ENCODE measurements at places on chromosomes 5 and 9. TPM values are rescaled to one million over a fixed set of nuclear protein-coding genes. Genes with fewer than 3 reads are reported as not detected.

The SYNPO gene
- total RNA-seq: 114 TPM

The PDLIM4 gene
- 7.7 TPM for total RNA-seq

The SOHLH1 gene
- not detected for total RNA-seq

The UNC13B gene
- total RNA-seq: 76.0 TPM

The ANKRD20A1 gene
- total RNA-seq: 1.0 TPM

The ZNF367 gene
- total RNA-seq: 10.1 TPM

The GFI1B gene
- 0.90 TPM for total RNA-seq

DNA sequence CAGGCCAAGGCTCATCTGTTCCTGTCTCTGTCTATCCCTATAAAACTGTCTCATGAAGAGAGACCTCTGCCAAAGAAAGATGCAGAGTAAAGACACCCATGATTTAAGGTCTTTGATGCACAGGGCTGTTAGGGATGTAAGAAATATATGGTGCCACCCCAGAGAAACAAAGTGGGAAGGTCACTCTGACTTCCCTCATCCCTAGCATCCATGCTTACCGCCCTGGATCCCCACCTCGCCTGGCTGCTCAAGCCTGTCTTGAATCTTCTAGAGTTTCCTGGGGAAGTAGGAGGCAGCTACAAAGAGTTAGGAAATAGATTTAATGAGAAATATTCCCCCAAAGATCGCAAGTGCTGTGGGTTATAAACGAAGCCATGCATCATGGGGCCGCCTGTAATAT is 349.2 kb downstream of the SLIT3 start:
- no peaks in the 10 kb centered on the region for H3K27me3 ChIP-seq
- H3K4me1 ChIP-seq: no peaks in the 10 kb centered on the region
- H3K36me3 ChIP-seq: no peaks in the 10 kb centered on the region
- no peak for DNase-seq
- H3K4me3 ChIP-seq: no peak overlapping the region

- H3K27ac ChIP-seq: peak overlapping the region; percentile 60
- H3K4me1 ChIP-seq: peaks cover 10% of the 10 kb centered on the region
- no peaks in the 10 kb centered on the region for H3K27me3 ChIP-seq
- no peaks in the 10 kb centered on the region for H3K36me3 ChIP-seq
- no peak overlapping the region for H3K4me3 ChIP-seq
Measured at GRCh38 chr5:141521244-141521781, 32.4 kb downstream of the PCDHGC5 start.

DNA sequence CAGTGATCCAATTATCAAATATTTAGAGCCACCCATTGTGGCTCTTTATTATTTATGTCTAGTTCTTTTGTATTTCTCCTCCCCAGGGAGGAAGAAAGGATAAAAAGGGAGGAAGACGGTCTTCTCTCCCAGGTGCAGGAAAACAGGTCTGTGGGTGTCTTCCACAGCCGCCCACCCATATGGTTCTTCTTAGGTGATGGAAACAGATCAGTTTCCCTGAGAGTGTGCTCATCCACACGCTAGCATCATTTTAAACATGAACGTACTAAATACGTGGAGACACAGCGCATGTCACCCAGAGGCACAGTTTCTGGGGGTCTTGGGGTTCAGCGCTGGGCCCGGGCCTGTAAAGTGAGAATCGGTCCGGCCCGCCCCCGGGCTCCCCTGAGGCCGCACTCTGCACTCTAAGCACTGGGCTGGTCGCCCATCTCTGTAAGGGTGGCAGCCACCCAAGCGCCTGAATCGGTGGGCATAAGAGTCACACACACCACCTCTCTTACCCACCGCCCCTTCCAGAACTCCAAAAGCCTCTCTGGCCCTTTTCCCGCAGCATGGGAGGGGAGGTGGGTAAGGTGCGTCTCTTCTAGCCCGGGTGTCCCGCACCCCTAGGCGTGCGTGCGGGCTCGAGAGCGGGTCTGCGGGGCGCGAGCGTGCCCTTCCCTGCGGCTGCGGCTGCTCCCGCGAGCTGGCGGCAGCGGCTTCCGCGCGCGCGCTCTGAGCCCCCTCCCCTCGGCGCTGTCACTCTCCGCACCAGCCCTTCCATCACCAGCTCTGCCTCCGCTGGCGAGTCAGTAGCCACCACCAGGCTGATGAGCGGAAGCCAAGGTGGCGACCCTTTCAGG is 1.3 kb downstream of the PTCH1 start:
- peaks cover 92% of the 10 kb centered on the region for H3K27me3 ChIP-seq
- H3K36me3 ChIP-seq: no peaks in the 10 kb centered on the region
- H3K4me3 ChIP-seq: peak overlapping the region; percentile 45
- H3K27ac ChIP-seq: no peak overlapping the region
- DNase-seq: no peak

DNA sequence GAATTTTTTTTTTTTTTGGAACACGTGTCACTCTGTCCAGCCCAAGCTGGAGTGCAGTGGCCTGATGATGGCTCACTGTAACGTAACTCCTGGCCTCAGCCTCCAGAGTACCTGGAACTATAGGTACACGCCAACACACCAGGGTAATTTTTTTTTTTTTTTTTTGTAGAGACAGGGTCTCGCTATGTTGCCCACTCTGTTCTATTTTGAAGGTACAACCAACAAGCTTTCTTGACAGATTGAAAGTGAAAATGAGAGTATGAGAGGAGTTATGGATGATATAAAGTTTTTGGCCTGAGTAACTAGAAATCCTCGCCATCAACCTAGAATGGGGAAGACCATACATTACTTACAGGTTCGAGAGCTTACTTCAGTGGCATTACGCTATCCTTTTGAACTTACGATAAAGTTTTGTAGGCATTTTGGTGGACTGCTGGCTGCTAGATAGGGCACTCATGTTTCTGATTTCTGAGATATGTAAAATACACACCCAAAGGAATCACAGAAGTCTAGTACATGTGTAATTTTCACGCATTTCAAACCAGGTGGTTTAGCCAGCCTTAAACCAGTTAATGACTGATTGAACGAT is 806 bp upstream of the CDC42SE2 start:
- H3K4me1 ChIP-seq: peaks cover 56% of the 10 kb centered on the region
- no peaks in the 10 kb centered on the region for H3K36me3 ChIP-seq
- H3K4me3 ChIP-seq: peak overlapping the region; percentile 81
- no peak for DNase-seq
- no peaks in the 10 kb centered on the region for H3K27me3 ChIP-seq

DNA sequence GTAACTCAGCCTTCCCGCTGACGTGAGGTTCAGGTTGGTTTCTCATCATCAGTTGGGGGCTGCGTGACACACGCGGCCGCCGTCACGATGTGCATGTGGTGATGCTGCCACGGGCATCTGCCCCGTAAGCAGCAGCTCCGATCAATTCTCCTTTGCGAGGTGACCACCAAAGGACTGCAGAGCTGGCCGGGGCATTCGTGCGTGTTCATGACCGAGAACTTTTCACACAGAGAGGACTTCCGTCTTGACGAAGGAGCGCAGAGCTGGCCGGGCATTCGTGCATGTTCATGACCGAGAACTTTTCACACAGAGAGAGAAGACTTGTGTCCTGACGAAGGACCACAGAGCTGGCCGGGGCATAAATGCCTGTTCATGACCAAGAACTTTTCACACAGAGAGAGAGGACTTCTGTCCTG is 3.8 kb upstream of the LCN1 start:
- peaks cover 42% of the 10 kb centered on the region for H3K27me3 ChIP-seq
- no peaks in the 10 kb centered on the region for H3K4me1 ChIP-seq
- H3K36me3 ChIP-seq: no peaks in the 10 kb centered on the region

DNA sequence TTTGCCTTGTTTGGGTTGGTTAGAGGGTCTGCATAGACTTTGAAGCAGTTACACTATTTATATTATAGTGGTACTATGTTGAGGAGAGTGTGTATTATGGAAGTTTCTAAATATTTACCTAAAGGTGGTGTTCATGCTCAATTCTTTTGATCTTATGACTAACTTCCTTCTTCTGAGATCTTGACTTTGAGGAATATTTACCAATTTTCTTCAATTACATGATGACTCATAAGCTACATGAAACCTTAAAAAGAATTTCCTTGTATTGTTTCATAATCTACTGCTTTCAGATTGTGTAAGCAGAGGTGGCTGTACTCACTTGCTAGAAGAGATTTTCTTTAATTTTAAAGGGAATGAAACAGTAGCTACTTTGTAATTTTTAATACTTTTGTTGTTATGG is 276.1 kb downstream of the TAF11L14 start:
- H3K4me1 ChIP-seq: no peaks in the 10 kb centered on the region
- DNase-seq: no peak
- H3K4me3 ChIP-seq: no peak overlapping the region
- H3K27me3 ChIP-seq: no peaks in the 10 kb centered on the region
- no peaks in the 10 kb centered on the region for H3K36me3 ChIP-seq

DNA sequence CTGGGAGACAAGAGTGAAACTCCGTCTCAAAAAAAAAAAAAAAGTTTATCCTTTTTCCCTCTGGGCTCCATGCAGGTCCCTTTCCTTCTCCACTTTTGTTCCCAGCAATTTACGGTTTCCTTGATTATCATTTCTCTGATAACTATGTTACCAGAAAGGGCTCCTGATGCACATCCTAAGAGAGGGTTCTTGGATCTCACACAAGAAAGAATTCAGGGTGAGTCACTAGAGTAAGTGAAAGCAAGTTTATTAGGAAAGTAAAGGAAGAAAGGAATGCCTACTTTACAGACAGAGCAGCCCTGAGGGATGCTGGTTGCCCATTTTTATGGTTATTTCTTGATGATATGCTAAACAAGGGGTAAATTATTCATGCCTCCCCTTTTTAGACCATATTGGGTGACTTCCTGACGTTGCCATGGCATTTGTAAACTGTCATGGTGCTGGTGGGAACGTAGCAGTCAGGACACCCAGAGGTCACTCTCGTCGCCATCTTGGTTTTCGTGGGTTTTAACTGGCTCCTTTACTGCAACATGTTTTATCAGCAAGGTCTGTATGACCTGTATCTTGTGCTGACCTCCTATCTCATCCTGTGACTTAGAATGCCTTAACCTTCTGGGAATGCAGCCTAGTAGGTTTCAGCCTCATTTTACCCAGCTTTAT is 13.5 kb upstream of the MELK start:
- H3K27me3 ChIP-seq: no peaks in the 10 kb centered on the region
- DNase-seq: no peak
- H3K4me3 ChIP-seq: no peak overlapping the region
- H3K27ac ChIP-seq: no peak overlapping the region

DNA sequence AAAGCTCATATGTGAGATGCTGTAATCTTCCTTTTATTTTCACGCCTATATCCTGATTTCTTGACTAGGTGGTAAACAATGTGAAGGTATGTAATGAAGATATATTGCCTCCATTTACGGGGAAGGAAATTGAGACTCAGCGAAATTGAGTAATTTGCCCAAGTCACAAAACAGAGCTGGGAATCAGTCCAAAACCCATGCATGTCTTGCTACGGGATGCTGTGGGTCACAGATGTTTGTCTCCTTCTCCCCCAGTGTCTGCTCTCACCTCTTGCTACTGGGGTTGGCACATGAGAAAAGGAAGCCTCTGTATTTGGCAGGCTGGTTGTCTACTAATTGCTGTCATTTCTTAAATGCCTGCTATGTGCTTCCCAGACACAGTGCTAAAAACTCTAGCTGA is 53.7 kb upstream of the TEX48 start:
- H3K4me3 ChIP-seq: no peak overlapping the region
- no peaks in the 10 kb centered on the region for H3K27me3 ChIP-seq
- DNase-seq: peak; percentile 19
- H3K36me3 ChIP-seq: no peaks in the 10 kb centered on the region
- H3K4me1 ChIP-seq: no peaks in the 10 kb centered on the region
- H3K27ac ChIP-seq: no peak overlapping the region

DNA sequence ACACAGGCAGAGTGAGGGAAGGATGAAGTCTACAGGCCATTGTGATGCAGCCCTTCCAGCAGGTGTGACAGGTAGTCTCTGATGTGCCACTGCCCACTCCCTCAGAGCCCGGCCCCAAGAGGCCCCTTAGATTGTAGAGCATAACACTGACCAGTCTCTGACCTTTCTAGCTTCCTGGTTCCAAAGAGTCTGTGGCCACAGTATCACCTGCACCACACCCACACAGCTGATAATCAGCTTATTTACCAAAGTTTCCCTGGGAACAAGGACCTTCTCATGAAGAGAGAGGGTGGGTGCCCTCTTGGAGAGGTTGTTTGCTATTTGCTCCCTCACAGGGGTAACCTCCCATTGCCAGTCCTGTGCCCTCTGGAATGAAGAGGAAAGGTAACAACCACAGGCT is 11.0 kb upstream of the ACER2 start:
- H3K36me3 ChIP-seq: no peaks in the 10 kb centered on the region
- H3K4me3 ChIP-seq: no peak overlapping the region
- no peaks in the 10 kb centered on the region for H3K27me3 ChIP-seq
- H3K4me1 ChIP-seq: no peaks in the 10 kb centered on the region

GRCh38 chr5:37495210-37495609 is 116.1 kb downstream of the WDR70 start:
- H3K4me1 ChIP-seq: no peaks in the 10 kb centered on the region
- H3K36me3 ChIP-seq: peaks cover 13% of the 10 kb centered on the region
- no peak overlapping the region for H3K4me3 ChIP-seq
- H3K27me3 ChIP-seq: no peaks in the 10 kb centered on the region

DNA sequence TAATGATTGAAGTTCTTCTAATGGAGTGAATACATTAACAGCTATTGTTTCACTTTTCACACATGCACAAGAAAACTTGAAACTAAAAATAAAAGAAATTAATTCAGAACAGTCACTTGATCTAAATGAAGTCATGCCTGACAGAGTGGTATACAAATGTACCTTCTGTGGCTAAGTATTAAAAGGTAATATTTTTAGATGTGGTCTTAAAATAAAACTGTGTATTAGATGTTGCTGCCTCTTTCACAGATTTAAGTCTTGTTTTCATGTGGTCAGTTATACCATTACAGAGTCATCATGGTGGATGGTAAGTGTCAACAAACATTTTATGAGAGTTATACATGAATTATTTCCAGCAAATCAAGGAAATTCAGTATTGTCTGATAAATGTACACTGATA is 47.0 kb downstream of the KIAA0825 start:
- H3K36me3 ChIP-seq: no peaks in the 10 kb centered on the region
- no peaks in the 10 kb centered on the region for H3K27me3 ChIP-seq
- H3K4me1 ChIP-seq: no peaks in the 10 kb centered on the region

DNA sequence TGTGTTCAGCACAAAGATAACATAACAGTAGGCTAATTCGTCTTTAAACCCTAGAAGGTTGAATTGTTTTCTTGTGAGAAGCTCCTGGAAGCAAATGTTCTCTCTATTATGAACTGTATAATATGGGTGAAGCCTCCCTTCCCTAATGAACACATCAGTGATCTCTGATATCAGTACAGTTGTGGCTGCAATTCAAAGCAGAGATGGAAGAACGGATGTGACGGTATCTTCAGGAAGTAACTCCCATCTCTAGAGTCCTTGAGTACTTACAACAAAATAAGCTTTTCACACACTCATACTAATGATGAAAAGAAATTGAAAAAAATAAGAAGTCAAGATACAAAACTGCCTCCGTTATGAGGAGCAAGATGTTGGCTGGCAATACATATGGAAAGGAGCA is 4.5 kb downstream of the HCN1 start:
- H3K4me1 ChIP-seq: peaks cover 8% of the 10 kb centered on the region
- DNase-seq: no peak
- H3K27me3 ChIP-seq: peaks cover 21% of the 10 kb centered on the region
- H3K4me3 ChIP-seq: no peak overlapping the region
- H3K27ac ChIP-seq: no peak overlapping the region
- H3K36me3 ChIP-seq: no peaks in the 10 kb centered on the region
